ENCODE measurements at places on chromosomes 7 and 10. TPM values are rescaled to one million over a fixed set of nuclear protein-coding genes. Genes with fewer than 3 reads are reported as not detected.

- H3K4me3 ChIP-seq = no peak overlapping the region
- no peaks in the 10 kb centered on the region for H3K4me1 ChIP-seq
- H3K27me3 ChIP-seq = no peaks in the 10 kb centered on the region
- H3K36me3 ChIP-seq = no peaks in the 10 kb centered on the region
- no peak for DNase-seq
Measured at GRCh38 chr10:116690356-116691322, 51.7 kb downstream of the HSPA12A start.

Gene NAT16
- total RNA-seq = not detected

GRCh38 chr7:23334482-23335056, 35.4 kb downstream of the MALSU1 start:
- no peak overlapping the region for H3K4me3 ChIP-seq
- peaks cover 45% of the 10 kb centered on the region for H3K36me3 ChIP-seq
- DNase-seq = peak; percentile 56
- no peaks in the 10 kb centered on the region for H3K27me3 ChIP-seq
- H3K27ac ChIP-seq = peak overlapping the region; percentile 49

DNA sequence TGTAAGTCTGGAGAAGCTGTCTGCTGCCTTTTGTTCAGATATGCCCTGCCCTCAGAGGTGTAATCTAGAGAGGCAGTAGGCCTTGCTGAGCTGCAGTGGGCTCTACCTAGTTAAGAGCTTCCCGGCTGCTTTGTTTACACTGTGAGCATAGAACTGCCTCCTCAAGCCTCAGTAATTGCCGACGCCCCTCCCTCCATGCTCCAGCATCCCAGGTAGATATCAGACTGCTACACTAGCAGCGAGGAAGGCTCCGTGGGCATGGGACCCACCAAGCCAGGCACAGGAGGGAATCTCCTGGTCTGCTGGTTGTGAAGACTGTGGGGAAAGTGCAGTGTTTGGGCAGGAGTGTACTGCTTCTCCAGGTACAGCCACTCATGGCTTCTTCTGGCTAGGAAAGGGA, 26.4 kb upstream of the CXCL12 start:
- H3K4me1 ChIP-seq = no peaks in the 10 kb centered on the region
- H3K36me3 ChIP-seq = no peaks in the 10 kb centered on the region
- H3K4me3 ChIP-seq = no peak overlapping the region
- no peaks in the 10 kb centered on the region for H3K27me3 ChIP-seq
- H3K27ac ChIP-seq = no peak overlapping the region

DNA sequence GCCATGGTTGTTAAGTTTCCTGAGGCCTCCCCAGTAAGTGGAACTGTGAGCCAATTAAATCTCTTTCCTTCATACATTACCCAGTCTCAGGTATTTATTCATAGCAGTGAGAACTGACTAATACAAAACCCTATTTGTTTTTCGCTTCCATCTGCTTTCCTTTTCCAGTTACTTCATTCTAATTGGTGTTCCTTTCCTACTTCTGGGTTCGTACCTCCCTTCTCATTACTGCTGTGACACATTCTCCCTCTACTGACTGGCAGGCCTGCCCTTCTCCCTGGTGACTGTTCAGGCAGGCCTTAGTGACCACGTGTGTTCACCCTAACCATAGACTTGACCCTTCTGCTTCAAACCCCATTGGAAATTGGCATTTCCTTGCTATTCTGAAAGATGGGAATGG, 37.7 kb downstream of the MTURN start:
- no peaks in the 10 kb centered on the region for H3K27me3 ChIP-seq
- peaks cover 9% of the 10 kb centered on the region for H3K4me1 ChIP-seq
- H3K36me3 ChIP-seq = no peaks in the 10 kb centered on the region
- DNase-seq = no peak
- no peak overlapping the region for H3K27ac ChIP-seq
- H3K4me3 ChIP-seq = no peak overlapping the region

Gene PVRIG
- total RNA-seq = not detected

DNA sequence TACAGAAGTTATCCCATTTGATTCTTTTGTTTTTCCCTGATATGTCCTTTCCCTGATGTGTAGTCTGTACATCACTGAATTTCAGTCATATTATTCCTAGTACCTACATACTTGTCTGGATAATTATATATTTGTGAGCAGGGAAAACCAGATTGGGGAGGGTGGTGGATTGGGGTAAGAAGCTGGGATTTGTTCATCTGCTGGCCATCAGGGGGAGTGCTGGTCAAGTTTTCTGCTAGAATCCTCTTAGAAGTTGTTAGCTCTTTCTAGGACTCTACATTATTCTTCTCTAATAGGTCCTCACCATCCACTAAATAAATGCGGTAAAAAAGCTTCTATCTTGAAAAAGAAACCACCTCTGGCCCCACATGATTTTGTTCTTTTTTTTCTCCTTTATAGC, 232.7 kb upstream of the TAC1 start:
- DNase-seq = peak; percentile 42
- H3K27me3 ChIP-seq = no peaks in the 10 kb centered on the region
- no peak overlapping the region for H3K4me3 ChIP-seq
- H3K27ac ChIP-seq = no peak overlapping the region
- no peaks in the 10 kb centered on the region for H3K4me1 ChIP-seq

- peak overlapping the region; percentile 70 for H3K27ac ChIP-seq
- H3K27me3 ChIP-seq = no peaks in the 10 kb centered on the region
- no peak overlapping the region for H3K4me3 ChIP-seq
- no peaks in the 10 kb centered on the region for H3K36me3 ChIP-seq
Measured at GRCh38 chr7:108650467-108650866, 80.8 kb downstream of the DNAJB9 start.

Gene FAS
- 40.3 TPM for total RNA-seq

Gene EMX2
- total RNA-seq = not detected

DNA sequence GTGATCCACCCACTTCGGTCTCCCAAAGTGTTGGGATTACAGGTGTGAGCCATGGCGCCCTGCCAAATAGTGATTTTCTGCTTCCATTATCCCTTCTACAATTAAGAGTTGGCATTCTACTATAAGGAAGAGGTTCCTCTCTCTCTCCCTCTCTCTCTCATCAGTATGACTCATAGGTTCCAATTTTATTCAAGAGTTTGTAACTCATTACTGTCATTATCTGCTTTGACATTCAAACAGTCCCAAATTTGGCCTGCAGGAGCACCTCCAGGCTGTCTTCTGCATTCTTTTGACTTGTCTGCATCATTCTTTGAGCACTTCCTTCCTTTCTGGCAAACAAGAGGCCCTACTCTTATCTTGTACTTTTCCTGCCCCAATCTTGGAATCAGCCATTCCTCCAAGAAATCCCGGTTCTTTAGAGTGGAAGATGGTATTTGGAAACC, 33.2 kb upstream of the CALU start:
- no peaks in the 10 kb centered on the region for H3K4me1 ChIP-seq
- H3K27ac ChIP-seq = no peak overlapping the region
- no peaks in the 10 kb centered on the region for H3K27me3 ChIP-seq
- peak; percentile 75 for DNase-seq
- H3K36me3 ChIP-seq = no peaks in the 10 kb centered on the region

Gene MKX
- not detected for total RNA-seq

GRCh38 chr7:43878867-43879266, 9.6 kb upstream of the MRPS24 start:
- H3K27ac ChIP-seq = no peak overlapping the region
- DNase-seq = no peak
- H3K27me3 ChIP-seq = no peaks in the 10 kb centered on the region

Gene ZPBP
- not detected for total RNA-seq

GRCh38 chr7:155358948-155359712, 61.5 kb downstream of the INSIG1 start:
- H3K27ac ChIP-seq = no peak overlapping the region
- no peaks in the 10 kb centered on the region for H3K36me3 ChIP-seq
- no peaks in the 10 kb centered on the region for H3K4me1 ChIP-seq
- DNase-seq = no peak

All from A673 (cell line).